ENCODE measurements at places on chromosomes 5 and 9.
A peak's percentile ranks its signal among the peaks of the same experiment; 100 is the strongest.

DNA sequence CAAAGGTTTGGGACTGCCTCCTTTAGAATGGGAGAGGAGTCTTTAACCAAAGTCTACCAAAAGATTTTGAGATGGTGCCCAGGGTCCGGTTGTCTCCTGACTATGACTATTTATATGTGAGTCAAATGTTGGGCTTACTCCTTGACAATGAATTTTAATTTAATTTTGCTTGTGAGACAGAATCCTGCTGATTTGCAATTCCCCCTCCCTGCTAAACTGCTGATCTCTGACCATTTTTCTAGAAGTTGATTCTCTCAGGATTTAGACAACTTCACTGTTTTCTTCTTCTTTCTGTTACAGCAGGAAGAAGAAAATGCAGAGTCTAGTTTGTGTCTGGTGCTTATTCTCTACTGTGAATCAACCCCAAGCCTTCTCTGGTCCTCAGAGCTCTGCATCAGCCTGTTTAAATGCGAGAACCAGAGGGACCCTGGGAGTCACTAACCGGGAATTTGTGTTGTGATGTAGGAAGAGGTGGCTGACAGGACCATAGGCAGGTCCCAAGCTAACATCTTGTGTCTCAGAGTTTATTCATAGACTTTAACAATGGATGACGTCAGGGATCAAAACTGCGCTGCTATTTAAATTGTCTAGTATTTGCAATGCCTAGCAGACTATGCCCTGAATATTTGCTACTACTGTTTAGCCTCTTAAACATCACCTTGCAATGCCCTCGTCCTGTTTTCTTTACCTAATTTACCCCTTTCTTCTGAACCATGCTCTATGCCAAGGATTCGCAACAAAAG lies 124.0 kb upstream of the TAF11L2 start:
- no peak for DNase-seq

DNA sequence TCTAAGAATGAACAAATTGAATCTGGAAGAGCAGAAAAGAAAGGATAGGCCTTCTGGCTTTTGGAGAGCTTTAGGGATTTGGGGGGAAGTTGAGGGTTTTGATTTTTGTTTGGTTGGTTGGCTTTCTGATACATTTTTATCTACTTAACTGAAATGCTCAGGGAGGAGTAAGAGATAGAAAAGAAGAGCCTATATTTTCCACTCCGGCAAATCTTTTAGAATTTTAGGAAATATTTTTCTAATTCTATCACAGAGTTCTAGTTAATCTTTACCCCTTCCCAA lies 25.8 kb upstream of the FST start:
- DNase-seq: no peak

- DNase-seq: no peak
Observed at GRCh38 chr5:40733434-40733833, 22.3 kb downstream of the TTC33 start.

DNA sequence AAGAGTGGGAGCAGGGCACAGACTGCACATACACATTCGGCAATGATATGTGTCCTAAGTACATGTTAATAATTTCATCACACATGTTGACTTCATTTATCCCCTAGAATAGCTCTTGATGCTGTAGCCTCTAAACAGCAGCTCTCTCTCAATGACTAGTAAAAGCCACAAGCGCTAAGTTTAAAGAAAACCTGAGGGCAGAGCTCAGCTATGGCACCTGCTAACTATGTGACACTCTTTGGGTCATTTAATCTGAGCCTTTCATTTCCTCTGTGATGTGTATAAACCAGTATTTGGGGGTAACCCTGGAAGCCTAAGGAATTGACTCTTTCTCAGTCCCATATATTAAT lies 140.6 kb upstream of the MOCS2 start:
- DNase-seq: no peak

- no peak for DNase-seq
Observed at GRCh38 chr5:76230711-76231285, 147.6 kb downstream of the SV2C start.

DNA sequence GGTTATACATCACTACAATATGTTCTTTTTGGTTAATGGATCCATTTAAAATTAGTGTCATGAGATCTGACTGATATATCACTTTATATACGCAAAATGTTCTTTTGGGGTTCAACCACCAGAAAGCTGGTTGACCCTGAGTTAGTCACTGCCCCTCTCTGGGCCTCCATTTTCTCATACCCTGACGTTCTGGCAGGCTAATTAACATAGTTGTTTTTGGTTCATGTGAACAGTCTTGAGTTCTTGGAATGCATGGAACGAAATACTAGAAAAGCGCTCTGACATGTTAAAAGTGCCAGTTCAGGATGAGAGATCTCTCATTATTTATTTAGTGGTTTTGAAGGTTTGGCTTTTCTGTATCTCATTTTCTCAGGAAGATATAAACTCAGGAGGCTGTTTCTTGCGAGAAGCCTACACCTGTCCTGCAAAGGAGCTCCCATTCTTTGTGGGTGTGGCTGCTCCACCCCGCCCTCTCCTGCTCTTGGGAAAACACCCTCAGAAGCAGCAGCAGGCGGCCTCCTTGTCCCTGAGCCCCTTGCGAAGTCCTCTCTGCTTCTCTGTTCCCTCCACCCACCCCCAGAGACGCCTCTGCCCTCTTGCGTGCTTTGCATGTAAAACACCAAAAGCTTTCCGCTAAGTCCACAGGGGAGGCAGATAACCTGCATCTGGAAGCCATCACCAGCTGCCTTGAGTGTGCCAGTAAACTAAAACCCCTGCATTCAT lies 302.4 kb upstream of the PANK3 start:
- no peak for DNase-seq

DNA sequence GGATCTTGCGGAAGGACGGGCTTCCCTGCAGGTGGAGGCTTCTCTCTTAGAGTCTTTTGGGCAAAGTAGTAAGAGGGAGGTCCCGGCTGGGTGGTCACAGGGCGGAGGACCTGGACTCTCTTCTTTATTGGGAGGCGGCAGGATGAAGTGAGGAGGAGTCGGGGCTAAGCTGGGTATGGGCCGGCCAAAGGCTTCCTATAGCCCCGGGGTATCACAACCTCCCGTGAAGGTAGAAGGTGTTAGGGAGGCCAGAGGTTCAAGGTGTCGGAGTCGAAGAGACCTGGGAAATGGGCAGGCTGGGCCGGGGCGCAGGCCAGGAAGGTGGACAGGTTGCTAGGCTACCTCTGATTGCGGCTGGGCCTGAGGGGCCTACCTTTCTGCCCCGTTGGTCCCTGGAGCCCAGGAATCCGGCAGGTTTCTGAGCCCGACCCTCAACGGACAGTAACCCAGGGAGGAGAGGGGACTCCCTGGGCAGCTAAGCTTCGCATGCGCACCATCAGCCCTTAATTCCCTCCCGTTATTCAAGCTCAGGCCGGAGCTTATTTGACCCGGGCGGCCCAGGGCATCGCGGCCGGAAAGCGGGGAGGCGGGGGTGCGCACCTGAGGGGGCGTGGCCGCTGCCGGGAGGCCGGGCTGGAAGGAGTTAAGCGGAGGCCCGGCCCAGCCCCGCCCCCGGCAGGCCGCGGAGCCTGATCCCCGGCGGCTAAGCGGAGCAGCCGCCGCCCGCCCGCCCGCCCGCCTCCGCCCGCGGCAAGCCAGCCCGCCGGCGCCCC lies at the start of gene TESK1:
Gene TESK1 (plus strand): TSS at position 685 of the 773 bp plus-strand sequence. CDS start 358 bp downstream, outside the sequence.
- DNase-seq: peak; percentile 56

DNA sequence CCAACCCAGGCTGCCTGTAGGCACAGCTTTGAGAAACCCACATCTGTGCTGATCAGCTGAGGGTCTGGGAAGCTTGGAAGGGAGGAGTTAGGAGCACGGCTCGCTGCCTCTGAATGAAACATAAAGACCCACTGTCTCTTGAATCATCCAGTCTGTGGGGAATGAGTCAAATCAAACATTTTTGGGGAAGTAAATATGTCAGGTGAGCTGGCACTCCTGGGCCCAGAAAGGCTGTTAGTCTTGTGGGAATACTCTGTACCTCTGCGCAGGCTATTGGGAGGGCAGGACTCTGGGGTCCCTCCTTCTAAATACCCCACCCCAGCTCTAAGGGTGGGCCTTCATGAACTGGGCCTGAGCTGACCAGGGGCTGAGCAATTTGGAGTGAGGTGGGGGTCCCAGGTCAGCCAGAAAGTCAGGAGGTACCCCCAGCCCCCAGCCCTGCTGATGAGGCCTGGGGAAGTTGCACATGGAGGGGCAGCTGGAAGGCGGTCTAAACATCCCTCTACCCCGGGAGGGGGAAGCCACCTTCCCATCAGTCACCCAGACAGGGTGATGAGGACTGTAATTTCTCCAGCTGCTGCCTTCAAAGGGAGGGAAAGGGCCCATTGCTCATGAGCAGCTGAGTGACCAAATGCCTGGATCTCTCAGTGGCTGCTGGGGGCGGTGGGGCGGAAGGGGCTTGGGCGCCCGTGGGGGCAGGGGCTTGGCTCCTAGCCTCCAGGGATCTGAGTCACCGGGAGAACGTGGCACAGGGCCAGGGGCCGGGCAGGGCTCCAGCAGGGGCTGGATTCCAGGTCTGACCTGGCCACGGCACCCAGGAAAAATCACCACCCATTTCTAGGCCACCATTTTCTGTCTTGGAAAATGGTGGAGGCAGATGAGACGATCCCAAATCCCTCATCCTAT lies 10.8 kb downstream of the FIBCD1 start:
- peak; percentile 85 for DNase-seq

GRCh38 chr5:441996-442334 lies 1.0 kb upstream of the EXOC3 start:
- DNase-seq: no peak

DNA sequence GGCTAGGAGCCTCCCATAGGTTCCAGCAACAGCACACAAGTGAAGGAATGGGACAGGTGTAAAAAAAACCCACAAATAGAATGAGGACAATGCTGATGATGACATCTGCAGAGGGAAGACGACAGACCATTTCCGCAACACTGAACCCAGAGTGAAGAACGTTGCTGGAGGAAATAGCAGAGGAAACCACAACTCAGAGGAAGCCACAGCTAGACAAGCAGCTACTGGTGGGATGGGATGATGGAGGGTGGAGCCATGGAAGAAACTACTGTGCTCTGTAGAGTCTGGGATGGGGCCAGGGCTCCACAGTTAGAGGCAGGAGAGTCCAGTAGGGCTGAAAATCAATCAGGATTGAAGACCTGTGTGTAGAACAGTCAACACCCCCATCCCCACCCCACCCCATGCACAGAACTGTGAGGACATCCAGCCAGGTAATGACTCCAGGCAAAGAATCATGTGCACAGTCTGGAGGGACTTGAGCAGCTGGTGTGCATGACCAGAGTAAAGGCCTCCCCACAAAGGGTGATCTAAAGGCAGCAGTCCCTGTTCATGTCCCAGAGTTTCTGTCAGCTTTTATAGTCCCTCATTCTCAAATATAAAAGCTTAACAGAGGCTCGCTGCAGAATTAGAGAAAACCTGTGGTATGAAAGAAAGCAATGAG lies 65.2 kb upstream of the SPIN1 start:
- peak; percentile 15 for DNase-seq

DNA sequence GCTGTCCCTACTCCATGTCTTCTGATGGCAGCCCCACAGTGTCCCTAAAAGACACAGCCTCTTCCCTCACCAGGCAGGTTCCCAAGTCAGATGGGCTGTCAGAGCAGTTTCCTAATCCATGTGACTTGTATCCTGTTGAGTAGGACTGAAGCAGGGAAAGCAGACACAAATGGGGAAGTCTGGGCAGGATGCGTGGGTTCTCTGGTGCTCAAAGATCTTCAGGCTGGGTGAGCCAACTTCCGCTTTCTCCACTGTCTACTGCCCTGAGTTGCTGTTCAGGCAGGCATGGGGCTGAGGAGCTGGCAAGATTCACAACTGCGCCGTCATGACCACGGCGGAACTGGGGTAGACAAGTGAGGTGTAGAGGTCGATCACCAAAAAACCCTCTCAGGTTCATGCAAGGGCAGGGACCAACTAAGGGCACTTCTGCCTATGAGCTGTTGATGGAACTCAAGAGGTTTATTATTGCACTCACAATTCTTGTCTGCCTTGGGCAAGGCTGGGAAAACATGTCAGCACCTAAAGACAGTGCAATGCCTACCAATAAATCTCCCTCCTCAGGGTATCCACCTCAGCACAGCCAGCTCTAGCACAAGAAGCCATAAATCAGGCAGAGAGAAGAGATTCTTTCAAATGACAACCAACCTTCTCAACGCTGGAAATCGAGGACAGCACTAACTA lies 83.4 kb downstream of the RAPGEF1 start:
- no peak for DNase-seq

GRCh38 chr9:70229026-70229425 lies 29.8 kb upstream of the SMC5 start:
- peak; percentile 8 for DNase-seq

DNA sequence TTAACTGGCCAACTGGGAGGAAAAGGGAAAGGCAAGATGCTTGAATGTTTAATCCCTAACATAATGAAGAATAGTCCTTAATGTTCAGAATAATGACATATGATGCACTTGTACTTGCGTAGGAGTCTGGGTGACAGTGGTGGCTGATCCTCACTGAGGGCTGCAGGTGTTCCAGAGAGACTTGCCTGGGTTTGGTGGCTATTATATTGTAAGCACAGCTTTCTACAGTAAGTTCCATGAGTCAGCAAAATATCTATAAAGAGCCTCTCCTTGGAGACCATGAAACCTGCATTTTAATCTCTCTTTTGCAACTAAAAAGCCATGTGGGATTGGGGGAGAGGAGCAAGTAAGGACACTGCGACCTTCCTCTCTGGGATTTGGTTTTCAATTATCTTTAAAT lies 1.9 kb upstream of the NPR2 start:
- DNase-seq: no peak

DNA sequence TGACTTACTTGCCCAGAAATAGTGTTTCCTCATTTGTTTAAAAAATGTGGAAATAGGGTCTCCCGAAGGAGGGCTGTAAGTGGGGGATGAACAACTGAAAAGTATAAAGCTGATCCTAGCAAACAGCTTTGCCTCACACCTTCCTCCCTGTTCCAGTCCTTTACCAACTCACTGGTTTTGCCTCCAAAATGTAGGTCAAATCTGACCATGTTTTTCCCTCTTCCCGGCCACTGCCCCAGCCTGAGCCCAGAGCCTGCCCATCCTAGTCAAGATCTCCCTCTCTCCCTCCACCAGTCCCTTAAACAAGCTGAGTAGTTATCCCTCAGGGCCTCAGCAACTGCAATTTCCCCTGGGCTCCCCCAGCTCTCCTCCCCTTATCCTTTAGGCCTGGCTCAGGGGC lies 82.4 kb upstream of the FBXW11 start:
- DNase-seq: no peak

- DNase-seq: no peak
Observed at GRCh38 chr9:74753650-74754049, 134.1 kb downstream of the TRPM6 start.

DNA sequence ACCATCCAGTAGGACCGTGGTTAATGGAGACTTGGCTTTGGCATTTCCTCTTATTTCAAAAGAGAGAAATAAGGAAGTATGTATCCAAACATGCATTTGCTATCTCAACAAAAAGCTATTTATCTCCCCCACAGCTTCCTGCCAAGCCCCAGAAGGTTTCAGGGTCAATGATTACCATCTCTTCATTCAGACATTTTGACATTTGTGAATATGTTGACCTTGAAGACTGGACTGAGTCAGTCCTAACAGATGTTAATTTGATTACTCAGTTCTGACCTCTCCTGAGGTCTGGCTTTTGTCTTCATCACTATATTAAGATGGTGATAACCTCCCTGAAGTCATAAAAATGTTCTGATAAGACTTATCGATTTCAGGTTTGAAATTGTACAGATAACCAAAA lies 479.4 kb downstream of the AGTPBP1 start:
- peak; percentile 37 for DNase-seq

All from RPMI7951 (cell line).